ENCODE measurements at places on chromosomes 2 and 18. TPM values are rescaled to one million over a fixed set of nuclear protein-coding genes. Genes with fewer than 3 reads are reported as not detected.

FAM161A gene
- total RNA-seq = 6.5 TPM

CFAP53 gene
- 0.35 TPM for total RNA-seq

GRCh38 chr2:95269036-95269680, 5.1 kb upstream of the PROM2 start:
- DNase-seq = no peak

GRCh38 chr18:61731178-61731577, 161.6 kb downstream of the RNF152 start:
- DNase-seq = no peak

- DNase-seq = peak; percentile 74
These were observed 361.8 kb downstream of the RND3 start for GRCh38 chr2:150125708-150126107.

- DNase-seq = no peak
These were observed 69.9 kb downstream of the XRCC5 start for GRCh38 chr2:216179015-216179414.

- no peak for DNase-seq
These were observed 636 bp upstream of the IMMT start for GRCh38 chr2:86195808-86196387.

DNA sequence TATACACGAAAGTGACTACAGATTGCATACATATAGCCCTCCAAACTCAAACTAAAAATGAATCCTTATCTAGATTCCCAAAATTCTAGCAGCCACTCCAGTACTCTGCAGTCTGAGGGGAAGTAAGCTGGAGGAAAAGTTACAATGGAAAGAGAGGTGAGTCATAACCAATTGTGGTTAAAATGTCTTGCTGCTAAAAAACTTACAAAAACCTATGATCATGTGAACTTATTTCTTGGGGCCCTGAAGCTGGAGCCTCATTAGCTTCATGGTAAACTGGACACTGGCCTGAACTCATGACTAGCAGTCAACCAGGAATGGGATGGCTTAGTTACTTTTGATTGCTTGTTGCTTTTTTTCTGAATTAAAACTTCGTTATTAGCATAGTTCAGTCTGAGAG, 175.9 kb downstream of the SLC4A3 start:
- no peak for DNase-seq

- no peak for DNase-seq
These were observed 644.4 kb downstream of the PLCL1 start for GRCh38 chr2:198448789-198449188.

DNA sequence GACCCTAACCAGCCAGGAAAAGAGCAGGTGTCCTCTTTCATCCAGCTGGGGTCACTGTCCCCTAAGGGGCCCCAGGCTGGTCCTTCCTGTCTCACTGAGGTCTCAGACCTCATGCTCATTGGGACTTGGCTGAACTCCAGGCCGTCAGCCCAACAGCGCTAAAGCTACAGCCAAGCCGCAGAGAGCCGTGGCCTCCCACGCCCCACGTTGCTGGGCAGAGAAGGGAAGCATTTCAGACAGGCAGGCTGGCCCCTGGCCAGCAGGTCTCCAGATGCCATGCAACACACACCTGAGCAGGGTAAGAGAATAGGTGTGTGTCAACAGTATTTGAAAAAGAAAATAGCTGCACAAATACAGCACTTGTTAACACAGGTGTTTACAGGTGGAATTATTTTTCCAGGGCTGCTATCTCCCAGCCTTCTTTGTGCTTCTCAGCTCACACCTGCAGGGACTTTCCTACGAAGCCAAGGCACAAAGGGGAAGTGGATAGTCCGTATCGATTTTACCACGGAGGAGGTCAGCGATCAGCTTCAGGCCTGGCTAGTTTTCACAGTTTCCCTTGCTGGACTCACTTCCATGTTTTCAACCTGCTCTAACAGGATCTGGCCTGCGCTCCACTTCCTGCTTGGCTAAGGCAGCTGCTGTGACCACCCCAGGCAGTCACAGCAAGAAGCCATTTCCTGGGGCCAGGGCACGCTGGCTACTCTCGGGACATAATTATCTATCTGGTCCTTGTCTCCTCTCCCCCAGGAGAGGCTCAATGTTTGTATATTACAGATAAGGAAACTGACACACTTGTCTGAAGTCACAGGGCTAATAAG, 156.1 kb upstream of the ID2 start:
- peak; percentile 7 for DNase-seq

DNA sequence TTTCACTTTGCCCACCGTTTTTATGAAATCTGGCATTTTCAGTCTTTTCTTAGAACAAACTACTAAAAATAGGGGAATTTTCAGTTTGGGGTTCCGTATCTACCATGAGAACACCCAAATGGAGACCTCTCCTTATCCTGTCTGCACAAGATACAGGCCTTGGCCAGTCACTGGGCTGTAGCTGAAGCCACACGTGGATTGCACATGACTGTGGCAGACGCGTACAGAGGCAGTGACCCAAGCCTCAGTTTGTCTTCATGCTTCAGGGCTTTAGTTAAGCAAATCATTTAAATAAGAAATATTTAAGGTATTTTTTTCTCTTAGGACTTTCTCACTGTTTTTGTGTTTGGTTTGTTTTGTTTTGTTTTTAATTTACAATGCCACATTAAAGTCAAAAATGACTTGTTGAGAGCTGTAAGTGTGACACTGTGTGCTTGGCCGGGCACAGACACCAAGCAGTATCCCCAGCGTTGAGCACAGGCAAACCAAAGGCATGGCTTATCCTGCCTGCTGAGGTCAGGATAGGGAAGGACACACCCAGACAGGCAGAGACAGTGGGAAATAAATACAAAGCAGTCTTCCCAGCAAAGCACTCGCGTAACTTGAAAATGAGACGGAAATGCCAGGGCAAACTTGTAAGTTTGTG, 53.3 kb downstream of the TRAPPC12 start:
- no peak for DNase-seq
